GM13976 (cell line): ENCODE measurements at places on chromosomes 13 and 19.
A peak's percentile ranks its signal among the peaks of the same experiment; 100 is the strongest.

- DNase-seq: no peak
Measured at GRCh38 chr13:103133556-103133955, 67.3 kb upstream of the SLC10A2 start.

GRCh38 chr19:17739121-17739875 is 12.0 kb upstream of the FCHO1 start:
- peak; percentile 77 for DNase-seq

- DNase-seq: peak; percentile 99
Measured at GRCh38 chr19:44891016-44891882, at the start of gene TOMM40. Gene TOMM40, plus strand, starts transcription at chr19:44891254. Its CDS starts 162 bp downstream, at chr19:44891416.

DNA sequence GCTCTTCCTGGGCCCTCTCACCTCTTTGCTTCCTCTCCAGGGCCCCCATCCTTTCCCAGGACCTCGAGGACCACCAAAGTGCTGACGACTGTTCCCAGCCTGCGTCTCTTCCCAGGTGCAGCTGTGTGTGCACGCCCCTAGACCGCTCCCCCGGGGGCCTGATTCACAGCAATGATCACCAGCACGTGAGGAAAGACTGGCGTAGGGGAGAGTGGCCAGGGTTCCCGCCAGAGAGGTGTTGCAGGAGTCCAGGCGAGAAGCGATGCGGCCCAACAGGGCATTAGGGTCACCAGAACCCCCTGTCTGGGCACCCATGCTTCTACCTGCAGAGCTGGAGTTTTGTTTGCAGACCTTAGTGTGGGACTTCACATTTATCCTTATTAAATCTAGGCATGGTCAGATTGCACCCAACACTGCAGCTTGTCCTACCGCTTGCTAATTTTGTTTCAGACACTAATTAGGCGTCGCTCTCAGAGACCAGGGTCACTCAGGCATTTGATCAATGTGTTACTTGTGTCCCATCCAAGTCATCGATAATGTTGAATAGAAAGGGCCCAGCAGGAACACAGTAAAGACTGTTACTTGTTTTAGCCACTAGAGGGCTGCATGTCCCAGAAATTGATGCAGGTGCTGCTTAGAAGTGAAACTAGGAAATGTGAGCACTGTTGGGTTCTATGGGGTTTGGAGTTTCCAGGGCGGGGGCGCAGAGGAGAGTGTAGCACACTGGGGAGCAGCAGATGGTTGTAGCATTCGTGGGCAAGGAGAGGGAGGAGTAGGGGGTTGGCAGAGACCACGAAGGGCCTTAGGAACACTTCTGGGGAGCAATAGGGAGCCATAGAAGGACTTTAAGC is 53.2 kb downstream of the CDADC1 start:
- DNase-seq: peak; percentile 87

GRCh38 chr13:40355126-40355724 is 311.2 kb downstream of the FOXO1 start:
- DNase-seq: no peak

- DNase-seq: no peak
Measured at GRCh38 chr19:50394017-50394416, 9.9 kb downstream of the POLD1 start.

- DNase-seq: peak; percentile 51
Measured at GRCh38 chr19:10074153-10074552, 12.0 kb upstream of the SHFL start.

GRCh38 chr19:48741129-48741999 is 954 bp upstream of the RASIP1 start:
- peak; percentile 71 for DNase-seq

DNA sequence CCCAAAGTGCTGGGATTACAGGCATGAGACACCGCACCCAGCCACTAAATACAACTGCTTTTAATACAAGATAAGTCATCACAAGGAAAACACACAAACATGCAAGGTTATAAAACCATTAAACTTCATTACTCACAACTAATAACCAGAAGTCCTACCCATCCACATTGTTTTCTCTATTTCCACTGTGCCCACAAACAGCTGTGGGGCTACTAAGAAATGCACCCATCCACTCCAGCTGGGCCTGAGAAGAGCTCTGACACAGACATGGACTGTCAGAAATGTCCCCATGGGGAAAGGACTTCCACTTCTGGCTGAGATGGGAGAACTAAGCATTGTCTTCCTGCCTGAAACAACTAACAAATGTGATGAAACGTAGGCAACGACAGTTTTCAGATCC is 17.2 kb downstream of the SAFB2 start:
- no peak for DNase-seq

- no peak for DNase-seq
Measured at GRCh38 chr13:109567315-109567714, 219.1 kb downstream of the IRS2 start.

GRCh38 chr19:52910648-52911047 is 12.6 kb downstream of the ZNF888 start:
- no peak for DNase-seq

DNA sequence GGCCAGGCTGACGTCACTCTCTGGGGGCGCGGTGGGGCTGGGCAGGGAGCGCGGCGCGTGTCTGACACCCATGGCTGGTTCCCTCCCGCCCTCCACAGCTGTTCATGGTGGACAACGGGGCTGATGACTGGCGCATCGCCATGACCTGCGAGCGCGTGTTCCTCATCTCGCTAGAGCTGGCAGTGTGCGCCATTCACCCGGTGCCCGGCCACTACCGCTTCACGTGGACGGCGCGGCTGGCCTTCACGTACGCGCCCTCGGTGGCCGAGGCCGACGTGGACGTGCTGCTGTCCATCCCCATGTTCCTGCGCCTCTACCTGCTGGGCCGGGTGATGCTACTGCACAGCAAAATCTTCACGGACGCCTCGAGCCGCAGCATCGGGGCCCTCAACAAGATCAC is 14.7 kb downstream of the KCNN1 start:
- DNase-seq: no peak

- no peak for DNase-seq
Measured at GRCh38 chr13:94709001-94709834, 3.1 kb downstream of the SOX21 start.

GRCh38 chr13:78785764-78786163 is 126.8 kb upstream of the OBI1 start:
- DNase-seq: no peak

- no peak for DNase-seq
Measured at GRCh38 chr19:32750441-32751055, 31.0 kb downstream of the TDRD12 start.

- no peak for DNase-seq
Measured at GRCh38 chr13:67045357-67045756, 184.8 kb downstream of the PCDH9 start.

DNA sequence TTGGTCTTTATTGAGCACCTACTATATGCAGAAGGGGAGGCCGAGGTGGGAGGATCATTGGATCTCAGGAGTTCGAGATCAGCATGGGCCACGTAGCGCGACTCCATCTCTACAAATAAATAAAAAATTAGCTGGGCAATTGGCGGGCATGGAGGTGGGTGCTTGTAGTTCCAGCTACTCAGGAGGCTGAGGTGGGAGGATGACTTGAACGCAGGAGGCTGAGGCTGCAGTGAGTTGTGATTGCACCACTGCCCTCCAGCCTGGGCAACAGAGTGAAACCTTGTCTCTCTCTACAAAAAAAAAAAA is 3.8 kb downstream of the CFD start:
- DNase-seq: no peak

DNA sequence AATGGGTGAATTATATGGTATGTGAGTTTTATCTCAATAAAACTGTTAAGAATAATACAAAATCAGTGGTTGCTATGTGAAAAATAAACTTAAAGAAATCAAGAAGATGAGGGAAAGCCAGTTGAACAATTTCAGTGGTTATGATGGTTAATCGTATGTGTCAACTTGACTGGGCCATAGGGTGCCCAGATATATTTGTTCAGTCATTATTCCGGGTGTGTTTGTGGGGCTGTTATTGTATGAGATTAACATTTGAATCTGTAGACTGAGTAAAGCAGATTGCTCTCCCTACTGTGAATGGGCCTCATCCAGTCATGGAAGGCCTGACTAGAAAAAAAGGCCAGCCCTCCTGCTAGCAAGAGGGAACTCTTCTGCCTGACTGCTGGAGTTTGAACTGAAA is 109.3 kb downstream of the LMO7 start:
- DNase-seq: no peak

GRCh38 chr19:19696386-19696785 is 27.7 kb downstream of the ZNF101 start:
- no peak for DNase-seq

DNA sequence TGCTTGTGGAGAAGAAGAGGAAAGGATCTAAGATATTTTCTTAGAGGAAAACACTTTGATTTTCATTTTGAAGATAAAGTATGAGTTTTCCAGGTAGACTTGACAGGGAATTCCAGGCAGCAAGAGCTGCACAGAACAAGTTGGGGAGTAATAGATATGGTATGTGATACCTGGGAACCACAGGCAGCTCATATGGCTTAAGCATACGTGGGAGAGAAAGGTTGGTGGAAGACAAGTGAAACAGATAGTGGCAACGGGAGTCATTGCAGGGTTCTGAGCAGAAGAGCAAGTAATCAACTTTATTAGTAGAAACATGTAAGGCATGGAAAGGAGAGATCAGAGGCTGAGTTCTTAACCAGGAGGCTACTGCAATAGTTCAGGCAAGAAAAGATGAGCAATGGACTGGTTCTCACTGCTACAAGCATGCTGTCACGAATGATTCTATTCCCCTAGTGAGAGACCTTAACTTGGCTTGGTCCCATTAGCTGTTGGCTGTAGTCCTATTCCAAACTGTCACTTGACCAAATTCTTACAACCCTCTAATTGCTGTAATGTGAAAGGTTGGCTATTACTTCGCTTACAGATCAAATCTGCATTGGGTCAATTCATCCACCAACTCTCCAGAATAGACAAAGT is 217.9 kb downstream of the VWA8 start:
- DNase-seq: no peak

GRCh38 chr19:51551673-51552432 is 19.2 kb upstream of the ZNF175 start:
- no peak for DNase-seq

GRCh38 chr13:74675182-74675581 is 541.0 kb upstream of the KLF12 start:
- no peak for DNase-seq

DNA sequence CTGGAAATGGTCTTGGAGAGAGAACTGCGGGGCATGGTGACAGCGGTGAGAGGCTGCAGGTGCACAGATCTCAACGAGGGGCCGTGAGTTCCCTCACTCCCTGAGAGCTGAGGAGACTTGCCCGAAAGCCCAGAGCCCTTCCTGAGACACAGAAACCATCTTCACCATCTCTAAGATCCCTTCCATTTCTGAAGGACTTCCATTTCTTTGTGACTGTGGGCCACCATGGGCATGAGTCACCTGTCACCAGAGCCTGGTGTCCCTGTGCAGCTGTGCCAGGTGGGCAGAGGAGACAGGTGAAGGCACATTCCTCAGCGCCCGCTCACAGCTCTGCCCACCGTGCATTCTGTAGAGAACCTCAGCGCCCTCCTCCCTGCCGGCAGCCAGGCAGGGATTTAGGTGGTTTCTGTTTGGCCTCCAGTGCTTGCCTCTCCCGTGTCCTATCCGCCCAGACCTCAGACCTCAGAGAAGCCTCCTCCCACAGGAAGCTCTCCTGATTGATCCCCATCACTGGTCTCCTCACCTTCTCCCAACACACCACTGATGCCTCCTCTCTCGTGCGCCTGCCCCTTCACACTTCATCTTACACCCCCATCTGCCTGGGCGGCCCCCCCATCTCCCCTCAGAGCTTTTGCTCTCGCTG is 24.2 kb downstream of the SH3GL1 start:
- no peak for DNase-seq
